ENCODE measurements at places on chromosomes 6 and 20. TPM values are rescaled to one million over a fixed set of nuclear protein-coding genes. Genes with fewer than 3 reads are reported as not detected.

The SLC17A2 gene
- total RNA-seq: not detected

GRCh38 chr6:153208706-153209105, 77.6 kb upstream of the RGS17 start:
- no peak for DNase-seq

DNA sequence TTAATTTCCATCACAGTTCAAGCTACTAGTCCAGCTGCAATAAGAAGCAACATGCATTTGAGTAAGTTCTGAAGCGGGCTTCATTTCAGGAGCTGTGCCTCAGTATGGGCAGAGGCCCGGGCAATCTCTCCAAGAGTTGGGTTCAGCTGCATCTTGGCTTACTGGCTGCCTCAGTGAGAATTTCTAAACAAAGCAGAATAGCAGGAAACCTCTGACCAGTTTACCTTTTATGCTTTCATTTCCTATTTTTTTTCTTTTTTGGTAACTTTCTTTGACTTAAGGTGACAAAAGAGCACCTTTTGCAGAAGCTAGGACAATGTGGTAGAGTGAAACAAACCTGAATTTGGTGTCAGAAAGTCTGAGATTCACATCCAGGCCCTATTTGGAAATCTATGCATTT, 51.0 kb upstream of the FBXO30 start:
- no peak for DNase-seq

GRCh38 chr6:75419416-75419815, 74.2 kb downstream of the FILIP1 start:
- no peak for DNase-seq

GRCh38 chr6:73798592-73798991, 102.6 kb downstream of the CD109 start:
- DNase-seq: peak; percentile 72

- DNase-seq: no peak
Observed at GRCh38 chr6:64874776-64875175, 832.2 kb downstream of the EYS start.

GRCh38 chr6:28758818-28759235, 165.0 kb downstream of the TRIM27 start:
- no peak for DNase-seq

The GGTLC1 gene
- not detected for total RNA-seq

GRCh38 chr6:80156221-80156620, 49.8 kb downstream of the BCKDHB start:
- no peak for DNase-seq

DNA sequence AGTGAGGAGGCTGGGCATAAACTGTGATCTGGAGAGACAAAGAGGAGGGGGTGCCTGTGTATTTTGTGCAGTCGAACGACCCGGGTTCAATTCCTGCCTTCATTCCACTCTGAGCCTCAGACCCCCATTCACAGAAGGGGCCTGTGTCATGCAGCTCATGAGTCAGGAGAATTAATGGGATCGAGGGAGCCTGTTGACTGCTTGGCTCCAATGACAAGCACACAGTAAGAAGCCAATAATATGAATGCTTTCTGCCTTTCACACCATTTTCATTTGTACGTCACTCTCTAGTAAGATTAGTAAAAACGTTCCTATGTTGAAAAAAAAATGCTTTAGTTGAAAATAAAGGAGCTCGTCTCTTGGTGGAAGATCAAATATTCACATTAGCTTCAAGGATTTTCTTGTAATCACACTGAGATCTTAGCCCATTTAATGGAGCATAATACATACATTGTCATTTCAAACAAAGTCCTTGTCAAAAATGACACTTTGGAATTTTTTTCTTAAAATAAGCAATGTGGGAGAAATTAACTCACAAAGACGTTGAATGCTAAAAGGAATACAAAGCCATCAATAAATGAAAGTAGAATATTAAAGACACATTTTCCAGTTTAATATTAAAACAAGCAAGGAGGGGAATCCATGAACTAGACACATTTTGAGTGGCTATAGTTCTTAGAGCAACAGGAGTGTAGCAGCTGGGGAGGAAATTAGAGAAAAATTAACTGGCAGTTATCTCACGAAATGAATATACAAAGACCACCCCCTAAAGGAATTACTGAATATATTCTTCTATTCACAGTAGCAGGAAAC, 246.7 kb upstream of the AFDN start:
- no peak for DNase-seq

- peak; percentile 40 for DNase-seq
Observed at GRCh38 chr6:28258877-28259777, at the start of gene NKAPL. Gene NKAPL (plus strand): TSS chr6:28259297. CDS start chr6:28259372, 75 bp downstream.

DNA sequence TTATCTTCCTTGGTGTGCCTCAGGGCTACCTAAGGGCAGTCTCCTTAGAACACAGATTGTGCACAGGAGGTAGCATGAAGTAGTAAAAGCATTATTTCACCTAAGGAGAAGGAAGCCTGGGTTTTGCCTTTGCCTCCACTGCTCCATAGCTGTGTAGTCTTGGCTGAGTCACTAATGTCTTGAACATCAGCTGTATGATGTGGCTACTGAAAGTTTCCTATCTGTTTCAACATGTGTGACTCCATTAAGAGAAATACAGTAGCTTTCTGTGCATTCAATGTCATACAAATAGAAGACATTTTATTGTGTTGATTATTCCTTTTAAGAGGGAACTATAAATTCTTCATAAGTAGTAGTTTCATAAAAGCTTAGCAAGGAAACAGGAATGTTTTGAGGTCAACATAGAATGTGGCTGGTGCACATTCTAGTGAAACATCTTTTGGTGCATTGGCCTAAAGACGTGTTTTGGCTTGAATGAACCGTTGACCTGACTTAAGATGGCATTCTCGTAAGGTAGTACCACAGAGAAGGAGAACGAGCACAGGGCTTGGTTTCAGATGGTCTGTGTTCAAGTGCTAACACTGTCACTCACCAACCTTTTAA, 70.6 kb downstream of the CTNNBL1 start:
- DNase-seq: no peak

The AGER gene
- not detected for total RNA-seq

GRCh38 chr6:24107294-24107693, 18.7 kb upstream of the NRSN1 start:
- DNase-seq: no peak

The ATP6V1G2 gene
- total RNA-seq: 1.0 TPM

The MYB gene
- not detected for total RNA-seq

DNA sequence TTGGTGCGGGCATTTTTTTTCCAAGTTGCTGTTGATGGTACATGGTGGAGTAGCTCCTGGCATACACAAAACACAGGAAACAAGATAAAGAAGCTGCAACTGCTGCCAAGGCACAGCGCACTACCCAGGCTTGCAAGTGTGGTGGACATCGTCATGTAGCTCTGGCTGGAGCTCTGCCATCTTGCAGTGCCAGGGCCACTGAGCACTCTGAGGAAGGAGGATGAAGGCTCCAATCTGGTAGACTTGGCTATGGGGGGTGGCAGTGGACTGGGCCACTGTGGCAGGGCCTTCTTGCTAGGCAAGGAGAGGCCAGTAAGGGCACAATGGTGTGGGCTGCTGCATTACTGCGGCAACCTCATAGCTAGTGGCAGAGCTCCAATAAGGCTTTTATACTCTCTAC, 263.5 kb downstream of the CENPW start:
- no peak for DNase-seq

DNA sequence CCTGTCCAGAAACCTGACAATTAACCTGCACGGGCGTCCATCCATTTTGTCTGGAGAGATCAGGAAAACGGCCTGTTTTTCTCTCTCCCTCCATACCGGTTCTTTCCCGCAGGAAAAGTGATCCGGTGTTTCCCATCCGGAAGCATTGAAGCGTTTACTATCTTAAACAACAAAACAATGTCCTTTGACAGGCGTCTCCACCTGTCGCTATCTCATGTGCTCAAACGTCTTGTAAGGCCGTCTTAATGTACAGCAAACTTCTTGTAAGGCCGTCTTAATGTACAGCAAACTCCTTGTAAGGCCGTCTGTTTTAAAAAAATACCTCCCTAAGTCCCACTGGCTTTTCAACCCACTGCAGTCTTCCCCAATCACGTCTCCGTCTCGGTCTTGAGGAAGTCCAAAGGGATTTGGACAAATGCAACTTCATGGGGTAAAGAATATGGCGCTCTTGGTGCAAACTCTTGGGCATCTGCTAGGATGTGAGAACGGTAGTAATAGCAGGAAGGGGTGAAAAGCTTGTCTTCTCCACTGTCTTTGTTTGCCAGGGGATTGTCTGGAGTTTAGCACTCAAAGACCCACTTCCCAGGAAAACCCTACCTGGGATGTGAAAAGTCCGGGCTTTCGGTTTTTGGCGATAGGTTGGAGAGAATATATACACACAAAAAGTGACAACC, 29.9 kb upstream of the TRIM27 start:
- peak; percentile 25 for DNase-seq

The SLC35F1 gene
- total RNA-seq: 0.17 TPM

The SUMO4 gene
- total RNA-seq: 3.2 TPM

DNA sequence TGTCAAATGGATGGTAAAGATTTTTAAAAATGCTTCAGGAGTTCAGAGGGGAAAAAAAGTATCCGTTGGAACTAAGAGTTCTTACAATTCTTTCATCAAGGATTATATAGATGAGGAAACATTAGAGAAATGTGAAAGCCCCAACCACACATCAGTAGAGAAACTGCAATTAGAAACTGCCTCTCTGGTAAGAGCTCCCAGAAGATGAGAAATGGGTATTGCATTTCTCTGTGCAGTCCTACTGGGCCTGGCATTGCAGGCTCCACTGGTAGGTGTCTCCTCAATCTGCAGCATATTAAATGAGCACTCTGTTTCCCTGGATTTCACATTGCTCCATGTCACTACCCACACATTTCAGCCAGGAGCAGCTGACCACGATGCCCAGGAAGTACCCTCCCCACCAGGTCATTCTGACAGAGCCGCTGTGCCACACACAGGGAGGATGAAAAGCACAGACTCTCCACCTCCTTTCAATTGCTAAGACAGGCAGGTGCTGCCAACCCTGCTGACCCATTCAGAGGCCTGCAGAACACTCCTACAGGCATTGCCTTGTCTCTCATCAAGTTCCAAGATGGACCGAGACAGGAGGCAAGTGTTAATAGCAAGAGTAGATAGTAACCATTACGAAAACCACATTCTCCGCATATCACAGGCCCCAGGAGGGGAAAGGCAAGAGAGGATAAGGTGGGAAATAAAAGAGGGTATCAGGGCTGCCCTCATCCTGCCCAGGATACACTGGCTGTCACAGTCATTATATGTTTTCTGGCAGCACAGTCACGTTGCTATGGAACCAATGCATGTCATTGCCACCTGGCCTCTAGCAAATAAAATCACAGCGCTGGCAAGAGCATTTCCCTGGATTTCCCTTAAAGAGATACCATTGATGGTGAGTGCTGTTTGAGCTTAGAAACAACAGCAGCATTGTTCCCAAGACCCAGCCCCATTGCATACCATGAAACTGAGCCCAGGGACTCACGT, 241.7 kb downstream of the ATXN1 start:
- no peak for DNase-seq

GRCh38 chr6:13916230-13916944, 8.4 kb upstream of the RNF182 start:
- DNase-seq: peak; percentile 61

- DNase-seq: no peak
Observed at GRCh38 chr6:105202486-105202885, 22.7 kb upstream of the POPDC3 start.

The ARHGAP18 gene
- total RNA-seq: 29.0 TPM

DNA sequence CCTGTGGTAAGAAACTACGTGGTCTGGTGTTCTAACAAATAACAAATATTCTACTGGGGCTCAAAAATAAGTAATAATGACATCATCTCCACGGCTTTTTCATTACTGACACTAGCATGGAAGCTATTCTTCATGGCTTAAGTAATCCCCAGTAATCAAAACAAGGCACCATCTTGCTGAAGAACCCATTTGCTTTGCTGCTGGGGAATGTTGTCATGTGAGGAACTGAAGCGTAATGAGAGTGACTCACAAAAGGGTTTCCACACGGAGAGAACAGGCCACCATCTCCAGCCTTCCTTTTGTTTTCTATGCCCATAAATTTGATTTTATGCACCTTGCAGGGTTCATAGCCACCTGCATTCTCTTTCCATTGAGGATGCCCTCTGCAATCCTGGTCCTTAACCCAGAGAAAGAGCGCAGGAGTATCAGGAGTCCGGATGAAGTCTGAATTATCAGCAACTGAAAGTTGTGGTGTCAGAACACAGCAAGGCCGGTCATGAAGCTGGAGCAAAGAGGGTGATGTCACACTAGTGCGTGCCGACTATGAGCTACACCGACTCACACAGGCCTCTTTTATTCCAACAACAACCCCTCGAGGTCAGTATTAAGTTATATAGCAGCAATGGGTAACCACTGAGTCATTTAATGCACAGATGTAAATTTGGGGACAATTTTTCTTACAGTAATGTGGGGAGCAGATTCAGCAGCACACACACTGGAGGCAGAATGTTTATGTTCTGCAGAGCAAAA, 173.7 kb upstream of the SSTR4 start:
- peak; percentile 33 for DNase-seq
